Stimulated activated CD4-positive, alpha-beta T cell treated with anti-CD3 and anti-CD28 coated beads, TNF-alpha, amount 100 ng/mL, for 24 hours (primary cell): ENCODE measurements at places on chromosomes 5 and 9.

GRCh38 chr5:170115925-170116324, 10.2 kb downstream of the FOXI1 start:
- DNase-seq, result no peak

GRCh38 chr5:53871775-53872174, 311.3 kb downstream of the NDUFS4 start:
- no peak for DNase-seq

DNA sequence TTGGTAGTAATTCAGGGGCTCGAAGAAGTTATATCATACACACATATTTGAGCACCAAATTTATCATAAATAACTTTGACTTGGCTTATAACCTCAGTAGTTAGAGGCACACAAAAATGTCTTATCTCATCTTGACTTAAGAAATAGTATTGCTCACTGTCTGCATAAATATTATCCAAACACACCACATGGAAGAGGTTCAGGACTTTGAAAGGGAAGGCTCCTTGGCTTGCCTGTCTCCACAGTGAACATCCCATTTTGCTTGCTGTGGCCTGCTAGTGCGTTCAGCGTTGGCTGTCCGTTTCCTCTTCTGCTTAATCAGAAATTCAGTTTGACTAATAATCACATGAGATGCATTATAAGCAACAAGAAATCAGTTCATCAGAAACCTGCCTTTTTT, 13.9 kb downstream of the GRXCR2 start:
- no peak for DNase-seq

DNA sequence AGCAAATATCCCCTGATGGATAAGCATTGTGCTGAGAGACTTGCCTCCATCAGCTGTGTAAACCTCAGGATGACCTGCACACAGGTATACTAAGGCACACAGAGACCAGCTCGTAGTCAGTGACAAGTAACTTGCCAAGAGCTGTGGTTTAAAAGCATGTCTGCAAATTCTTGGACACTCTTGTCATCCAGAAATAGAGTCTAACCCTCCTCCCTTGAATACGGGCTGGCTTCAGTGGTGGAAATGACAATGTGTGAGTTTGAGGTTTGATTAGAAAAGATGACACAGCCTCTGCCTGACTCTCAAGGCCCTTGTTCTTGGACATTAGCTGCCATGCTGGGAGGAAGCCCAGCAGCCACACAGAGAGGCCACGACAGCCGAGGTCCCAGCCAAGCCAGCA, 114.4 kb downstream of the GADD45G start:
- DNase-seq, result no peak

DNA sequence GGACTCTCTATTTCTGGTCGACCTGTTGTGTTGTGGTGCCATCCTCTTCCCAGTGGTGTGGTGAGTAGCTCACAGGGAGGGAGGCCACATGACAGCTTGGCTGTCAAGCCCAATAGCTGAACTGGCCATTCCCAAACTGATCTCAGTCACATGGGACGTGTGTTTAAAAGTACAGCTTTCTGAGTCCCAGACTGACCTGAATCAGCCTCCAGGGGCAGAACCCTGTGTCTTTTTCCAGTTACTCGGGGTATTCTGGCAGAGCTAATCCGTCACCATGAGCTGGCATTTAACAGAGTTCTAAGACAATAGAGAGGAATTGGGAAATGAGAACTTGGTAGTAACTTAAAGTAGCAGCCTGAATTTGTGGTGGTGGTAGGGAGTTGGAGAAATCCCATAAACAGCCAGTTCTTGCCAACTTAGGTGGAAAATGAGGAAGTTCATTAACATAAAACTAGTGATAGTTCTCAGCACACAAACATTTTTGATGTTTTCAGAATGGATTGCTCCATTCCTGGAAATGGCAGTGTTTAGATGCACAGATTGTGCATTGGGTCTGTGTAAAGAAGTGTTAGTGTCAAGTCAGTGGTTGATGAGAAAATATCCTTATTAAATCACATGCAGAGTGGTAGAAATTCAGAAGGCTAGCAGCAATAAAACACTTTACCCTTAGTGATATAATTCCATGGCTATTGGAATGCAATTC, 50.9 kb downstream of the GPR107 start:
- no peak for DNase-seq

DNA sequence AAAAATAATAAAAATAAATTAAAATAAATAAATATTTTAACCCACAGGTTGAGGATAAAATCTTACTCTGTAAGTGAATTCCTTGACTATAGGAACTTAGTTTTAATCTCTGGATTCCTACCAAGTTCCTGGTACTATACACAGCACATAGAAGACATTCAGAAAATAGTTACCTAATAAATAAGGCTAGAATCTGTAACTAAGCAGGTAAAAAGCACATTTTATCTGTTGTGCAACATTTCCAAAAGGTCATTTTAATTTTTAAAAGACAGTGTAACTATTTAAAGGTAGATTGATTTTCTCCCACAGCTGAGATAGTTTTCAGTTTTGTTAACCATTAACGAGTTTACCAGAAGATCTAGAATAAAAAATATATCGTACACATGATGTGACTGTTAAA, 47.8 kb downstream of the MLANA start:
- DNase-seq, result no peak

DNA sequence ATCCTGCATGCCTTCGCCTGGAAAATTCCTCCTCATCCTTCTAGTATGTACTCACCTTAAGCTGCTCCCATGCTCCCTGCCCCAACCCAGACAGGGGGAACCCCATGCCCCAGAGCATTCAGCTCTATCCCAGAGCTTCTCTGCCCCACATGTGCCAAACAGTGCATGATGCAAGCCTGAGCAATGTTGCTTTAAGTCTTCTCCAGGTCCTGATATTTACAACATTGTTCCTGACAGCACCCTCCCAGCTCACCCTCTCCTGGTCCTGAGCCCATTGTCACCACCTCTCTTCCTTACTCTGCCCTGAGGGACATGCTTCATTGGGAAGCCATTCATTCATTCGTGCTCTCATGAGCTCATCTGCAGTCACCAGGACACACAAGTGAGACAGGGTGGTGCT, 23.4 kb upstream of the BARX1 start:
- DNase-seq, result no peak

DNA sequence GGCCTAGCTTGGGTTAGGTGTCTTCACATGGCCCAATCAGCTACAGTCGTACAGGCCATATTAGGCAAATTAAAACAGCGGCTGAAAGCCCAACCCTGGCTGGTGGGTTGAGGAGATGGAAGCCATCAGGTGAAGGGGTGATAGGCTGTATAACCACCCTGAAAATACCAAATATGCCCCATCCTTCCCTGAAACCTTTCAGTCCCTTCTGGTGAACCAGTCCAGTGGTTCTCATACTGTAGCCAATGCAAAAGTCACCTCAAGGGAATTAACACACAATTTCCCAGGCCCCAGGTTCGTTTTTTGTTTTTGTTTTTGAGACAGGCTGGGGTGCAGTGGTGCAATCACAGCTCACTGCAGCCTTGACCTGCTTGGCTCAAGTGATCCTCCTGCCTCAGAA, 19.8 kb upstream of the KCNV2 start:
- no peak for DNase-seq

- DNase-seq, result no peak
These were observed 5.7 kb upstream of the AGGF1 start for GRCh38 chr5:77024490-77024889.

GRCh38 chr9:121360601-121361374, 9.3 kb downstream of the STOM start:
- no peak for DNase-seq

DNA sequence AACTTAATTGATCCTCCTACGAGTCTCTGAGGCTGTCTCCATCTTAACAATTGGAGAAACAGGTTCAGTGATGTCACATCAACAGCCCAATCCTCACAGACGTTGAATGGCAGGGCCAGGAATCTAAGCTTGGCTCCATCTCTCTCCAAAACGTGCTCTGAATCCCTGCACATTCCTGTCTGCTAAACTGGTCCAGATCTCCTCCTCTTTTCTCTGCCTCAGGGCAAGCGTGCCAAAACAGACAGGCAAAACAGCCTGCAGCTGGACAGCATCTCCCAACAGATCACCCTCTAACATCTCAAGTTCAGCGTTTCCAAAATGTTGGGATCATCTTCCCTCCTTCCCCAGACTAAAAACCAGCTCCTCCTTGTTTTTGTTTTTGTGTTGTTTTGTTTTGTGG, 6.6 kb downstream of the FBP1 start:
- DNase-seq, result no peak

- DNase-seq, result no peak
These were observed 199.8 kb downstream of the PDE4D start for GRCh38 chr5:59693492-59694309.

- DNase-seq, result no peak
These were observed 91.1 kb upstream of the CACNA1B start for GRCh38 chr9:137786511-137786920.
